CD8-positive, alpha-beta memory T cell (primary cell): ENCODE measurements at places on chromosomes 16 and 17. TPM values are rescaled to one million over a fixed set of nuclear protein-coding genes. Genes with fewer than 3 reads are reported as not detected.

GRCh38 chr16:57770361-57770760 is 31.9 kb downstream of the KIFC3 start:
- H3K4me1 ChIP-seq, result no peaks in the 10 kb centered on the region
- no peak for DNase-seq
- no peaks in the 10 kb centered on the region for H3K27me3 ChIP-seq
- no peaks in the 10 kb centered on the region for H3K36me3 ChIP-seq
- H3K4me3 ChIP-seq, result no peak overlapping the region

The SLFN12 gene
- total RNA-seq, result 7.4 TPM

DNA sequence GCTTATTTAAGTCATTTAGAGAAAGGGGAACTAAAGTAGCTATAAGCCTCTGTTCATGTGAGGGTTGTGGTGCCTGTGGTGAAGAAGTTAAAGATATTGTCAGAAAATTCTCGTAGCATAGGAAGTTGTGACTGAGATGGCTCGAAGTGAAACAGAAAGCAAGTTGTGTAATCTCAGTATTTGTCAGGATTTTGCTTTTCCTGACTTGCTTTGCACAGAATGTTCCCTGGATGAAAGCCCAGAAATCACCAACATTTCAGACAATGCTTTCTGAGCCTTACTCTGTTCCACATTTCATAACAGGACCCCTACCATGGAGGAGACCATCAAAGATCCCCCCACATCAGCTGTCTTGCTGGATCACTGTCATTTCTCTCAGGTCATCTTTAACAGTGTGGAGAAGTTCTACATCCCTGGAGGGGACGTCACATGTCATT is 10.6 kb downstream of the CALCOCO2 start:
- peaks cover 56% of the 10 kb centered on the region for H3K4me1 ChIP-seq
- H3K27me3 ChIP-seq, result no peaks in the 10 kb centered on the region
- peak overlapping the region; percentile 54 for H3K4me3 ChIP-seq
- peak; percentile 50 for DNase-seq
- peak overlapping the region; percentile 34 for H3K27ac ChIP-seq
- H3K36me3 ChIP-seq, result peaks cover 16% of the 10 kb centered on the region

DNA sequence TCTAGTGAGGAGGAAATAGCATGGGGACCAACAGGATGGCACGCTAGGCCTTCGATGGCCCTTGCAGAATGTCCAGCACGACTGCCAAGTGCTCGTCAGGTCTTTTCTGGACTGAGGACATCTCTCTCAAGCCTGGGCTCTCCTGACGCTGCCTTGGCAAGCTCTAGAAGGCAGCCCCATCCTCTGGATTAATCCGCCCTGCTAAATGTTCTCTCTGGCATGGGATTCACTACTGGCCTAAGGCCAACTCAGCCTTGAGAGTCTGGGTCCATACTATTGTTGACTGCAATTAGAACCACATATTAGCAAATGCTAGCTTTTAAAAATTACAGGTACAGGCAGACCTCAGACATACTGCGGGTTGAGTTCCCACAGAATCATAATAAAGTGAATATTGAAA is 2.5 kb upstream of the CEP295NL start:
- no peak for DNase-seq
- H3K27me3 ChIP-seq, result no peaks in the 10 kb centered on the region
- no peak overlapping the region for H3K27ac ChIP-seq
- no peaks in the 10 kb centered on the region for H3K36me3 ChIP-seq

GRCh38 chr17:28319598-28319935 is 567 bp downstream of the TMEM97 start:
- peaks cover 15% of the 10 kb centered on the region for H3K4me1 ChIP-seq
- no peaks in the 10 kb centered on the region for H3K36me3 ChIP-seq
- H3K4me3 ChIP-seq, result peak overlapping the region; percentile 70

DNA sequence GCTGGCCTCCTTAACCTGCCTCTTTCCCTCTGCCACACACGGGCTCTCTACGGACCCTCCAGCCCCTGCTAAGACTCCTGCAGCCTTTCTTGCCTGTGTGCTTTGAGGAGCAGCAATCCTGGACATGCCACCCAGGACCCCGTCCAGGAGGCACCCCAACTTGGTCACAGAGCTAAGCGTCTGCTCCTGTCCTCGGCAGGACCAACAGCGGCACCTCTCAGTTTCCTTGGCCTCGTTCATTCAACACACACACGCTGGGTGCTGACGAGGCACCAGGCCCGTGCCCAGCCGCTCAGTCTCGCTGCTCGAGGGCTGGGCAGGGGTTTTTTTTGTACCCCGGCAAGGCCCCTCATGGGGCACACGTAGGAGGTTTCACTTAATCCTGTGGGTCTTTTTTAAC is 15.2 kb downstream of the RPH3AL start:
- H3K27ac ChIP-seq, result no peak overlapping the region
- no peak for DNase-seq
- no peak overlapping the region for H3K4me3 ChIP-seq
- no peaks in the 10 kb centered on the region for H3K27me3 ChIP-seq
- H3K36me3 ChIP-seq, result no peaks in the 10 kb centered on the region

DNA sequence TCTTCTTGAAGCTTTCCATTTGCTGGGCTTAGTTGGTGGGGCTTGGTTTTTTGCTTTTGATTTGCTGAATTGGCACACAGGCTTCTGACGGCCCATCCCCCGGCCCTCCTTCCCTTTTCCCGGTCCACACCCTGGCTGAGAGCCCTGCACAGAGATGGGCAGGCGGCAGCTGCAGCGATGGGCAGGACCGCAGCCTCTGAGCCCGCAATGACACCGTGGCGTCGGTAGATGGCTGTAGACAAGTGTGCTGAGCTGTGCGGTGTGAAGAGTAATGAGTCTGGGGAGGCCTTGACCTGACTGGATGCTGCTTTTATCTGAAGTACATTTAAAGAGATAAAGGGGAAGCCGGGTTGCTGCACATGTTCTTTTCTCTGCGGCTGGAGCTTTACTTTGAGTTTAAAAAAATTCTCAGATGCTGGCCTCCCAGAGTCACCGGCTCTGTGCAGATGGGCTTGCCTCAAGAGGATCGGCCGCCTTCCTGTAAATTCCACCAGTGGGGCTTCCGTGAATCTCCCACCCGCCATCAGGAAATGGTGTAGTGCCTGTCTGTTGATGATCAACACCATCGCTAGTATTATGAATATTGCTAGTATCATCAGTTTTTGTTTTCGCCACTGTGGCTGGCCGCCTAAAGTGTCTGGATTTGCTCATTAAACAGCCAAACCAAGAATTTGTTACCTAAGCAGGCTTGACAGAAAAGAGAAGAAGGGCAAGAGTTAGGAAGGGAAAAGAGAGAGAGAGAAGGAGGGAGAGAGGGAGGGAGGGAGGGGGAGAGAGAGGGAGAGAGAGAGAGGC is 245.6 kb upstream of the RBFOX1 start:
- no peaks in the 10 kb centered on the region for H3K27me3 ChIP-seq
- no peaks in the 10 kb centered on the region for H3K36me3 ChIP-seq
- DNase-seq, result no peak
- no peaks in the 10 kb centered on the region for H3K4me1 ChIP-seq
- no peak overlapping the region for H3K27ac ChIP-seq
